ENCODE measurements at places on chromosomes 16 and 17. TPM values are rescaled to one million over a fixed set of nuclear protein-coding genes. Genes with fewer than 3 reads are reported as not detected.

The KRTAP1-1 gene
- not detected for total RNA-seq

DNA sequence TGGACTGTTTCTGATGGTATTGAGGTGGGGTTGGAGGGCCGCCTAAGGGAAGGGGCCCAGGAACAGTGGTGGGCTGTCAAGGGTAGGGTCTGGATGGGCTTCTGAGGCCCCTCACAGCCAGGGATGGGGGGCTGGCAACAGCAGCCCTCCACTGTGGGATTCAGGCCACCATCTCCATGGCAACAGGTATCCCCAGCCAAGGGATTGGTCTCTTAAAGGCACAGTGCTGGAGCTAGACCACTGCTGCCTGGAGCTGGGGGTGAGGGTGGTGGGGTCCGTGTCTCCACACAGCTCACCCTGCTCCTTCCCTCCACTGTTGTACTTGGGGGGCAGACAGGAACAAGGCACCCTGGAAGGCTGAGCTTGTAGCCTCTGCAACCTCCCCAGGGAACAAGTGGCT lies 41.8 kb downstream of the PSME3IP1 start:
- no peaks in the 10 kb centered on the region for H3K27me3 ChIP-seq
- H3K36me3 ChIP-seq = no peaks in the 10 kb centered on the region
- peak overlapping the region; percentile 57 for H3K27ac ChIP-seq

DNA sequence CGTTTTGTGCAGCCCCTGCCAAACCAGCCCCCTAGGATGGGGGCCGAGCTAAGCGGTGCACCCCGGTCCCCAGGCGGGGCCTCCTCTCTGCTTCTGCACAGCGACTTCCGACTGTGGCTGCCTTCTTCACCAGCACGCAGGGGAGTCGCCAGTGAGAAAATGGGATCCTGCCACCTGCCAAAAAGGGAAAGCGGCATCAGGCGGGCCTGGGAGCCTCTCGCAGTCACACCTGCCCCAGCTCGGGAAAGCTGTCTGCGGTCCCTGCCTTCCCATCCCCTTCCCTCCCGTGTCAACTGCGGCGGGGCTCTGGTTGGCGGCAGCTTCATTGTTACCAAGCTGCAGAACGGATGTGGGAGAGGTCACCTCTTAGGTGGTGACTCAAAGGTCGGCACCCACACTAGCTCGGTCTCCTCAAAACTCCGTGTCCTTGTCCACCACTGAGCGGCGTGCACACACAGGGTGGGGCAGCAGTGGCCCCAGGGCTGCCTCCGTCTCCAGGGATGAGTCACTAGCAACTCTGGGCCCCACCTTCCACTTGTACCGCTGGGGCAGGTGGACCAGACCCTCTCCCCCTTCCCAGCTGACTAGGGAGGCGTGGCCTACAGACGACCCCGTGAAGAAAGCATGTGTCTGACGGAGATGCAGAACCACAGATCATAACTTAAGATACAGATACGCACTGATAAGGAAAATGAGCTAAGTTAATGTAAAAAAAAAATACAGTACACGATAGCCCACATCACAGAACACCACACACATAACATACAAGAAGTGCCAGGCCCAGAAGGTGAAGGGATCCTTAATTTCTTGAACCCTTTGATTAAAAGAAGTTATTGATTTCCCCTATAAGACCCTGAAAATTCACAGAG lies 1.5 kb upstream of the PCYT2 start:
- no peak overlapping the region for H3K4me3 ChIP-seq
- H3K27me3 ChIP-seq = no peaks in the 10 kb centered on the region
- peaks cover 20% of the 10 kb centered on the region for H3K4me1 ChIP-seq
- DNase-seq = peak; percentile 79
- no peak overlapping the region for H3K27ac ChIP-seq

DNA sequence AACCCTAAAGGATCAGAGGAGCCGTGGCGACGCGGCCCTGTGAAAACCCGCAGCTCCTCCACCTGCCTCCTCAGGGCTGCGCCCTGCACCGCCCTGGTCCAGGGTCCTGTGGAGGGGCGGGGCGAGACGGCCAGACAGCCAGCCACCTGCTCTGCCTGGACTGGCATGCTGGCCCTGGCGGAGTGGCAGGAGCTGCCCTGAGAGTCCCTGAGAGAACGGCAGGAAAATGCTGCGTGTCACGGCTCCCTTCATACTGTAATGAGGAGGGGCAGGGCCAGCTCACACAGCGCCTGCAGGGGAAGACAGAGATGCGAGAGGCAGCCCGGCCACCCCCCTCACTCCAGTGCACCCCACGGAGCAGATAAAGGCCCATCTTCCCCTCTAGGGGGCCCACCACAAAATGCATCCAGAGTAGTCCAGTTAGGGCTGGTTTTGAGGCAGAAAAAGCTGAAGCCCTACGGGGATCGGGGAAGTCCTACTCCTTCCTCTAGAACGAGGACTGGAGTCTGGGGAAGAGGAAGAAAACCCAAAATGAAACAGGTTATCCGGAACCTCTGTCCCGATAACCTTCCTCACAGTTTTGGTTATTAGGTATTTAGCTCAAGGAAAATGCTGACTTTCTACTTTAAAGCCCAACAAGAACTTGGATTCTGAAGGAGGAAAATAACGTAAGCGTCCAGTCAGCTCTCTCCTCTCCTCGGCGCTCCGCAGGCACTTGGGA lies 97.6 kb upstream of the DNAH17 start:
- H3K4me3 ChIP-seq = no peak overlapping the region
- H3K27me3 ChIP-seq = no peaks in the 10 kb centered on the region
- H3K36me3 ChIP-seq = peaks cover 70% of the 10 kb centered on the region
- peak; percentile 64 for DNase-seq
- peaks cover 10% of the 10 kb centered on the region for H3K4me1 ChIP-seq
- no peak overlapping the region for H3K27ac ChIP-seq

DNA sequence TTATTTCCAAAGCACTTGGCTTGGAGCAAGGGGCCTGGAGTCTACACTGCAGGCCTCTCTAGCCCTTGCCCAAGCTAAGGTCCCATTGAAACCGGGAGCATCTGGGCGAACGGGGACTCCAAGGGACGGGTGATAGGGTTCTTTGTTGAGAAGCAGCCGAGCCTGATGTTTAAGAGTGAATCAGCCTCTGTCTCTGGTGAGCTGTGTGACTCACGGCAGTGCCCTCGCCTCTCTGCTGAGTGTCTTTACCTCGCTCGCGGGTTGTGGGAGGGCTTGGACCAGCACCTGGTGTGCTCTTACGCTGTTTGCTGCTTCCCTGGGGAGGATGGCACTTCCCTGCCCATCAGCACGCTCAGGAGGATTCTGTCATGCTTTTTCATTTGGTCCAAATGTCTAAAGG lies 1.3 kb downstream of the HGS start:
- peaks cover 60% of the 10 kb centered on the region for H3K4me1 ChIP-seq
- H3K27me3 ChIP-seq = no peaks in the 10 kb centered on the region
- no peak overlapping the region for H3K27ac ChIP-seq
- peaks cover 57% of the 10 kb centered on the region for H3K36me3 ChIP-seq
- peak overlapping the region; percentile 100 for H3K4me3 ChIP-seq
- DNase-seq = no peak

DNA sequence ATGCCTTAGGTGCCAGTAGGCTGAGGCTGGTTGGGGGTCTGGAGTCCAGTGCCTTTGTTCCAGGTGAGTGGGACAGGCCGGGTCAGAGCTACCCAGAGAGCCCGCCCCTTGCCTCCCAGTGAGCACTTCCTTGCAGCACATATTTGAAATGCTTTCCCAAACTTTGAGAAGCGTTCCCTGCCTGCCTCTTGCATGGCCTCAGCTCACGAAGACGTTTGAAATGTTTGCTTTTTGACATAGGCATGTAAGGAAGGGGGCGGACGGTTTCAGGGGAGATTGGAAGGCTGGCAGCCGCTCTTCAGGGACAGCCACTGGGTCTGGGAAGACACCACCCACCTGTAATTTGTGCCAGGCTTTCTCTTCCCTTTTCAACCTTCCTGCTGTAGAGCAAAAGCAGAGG lies 5.1 kb upstream of the FOXL1 start:
- no peak for DNase-seq
- H3K4me1 ChIP-seq = peaks cover 13% of the 10 kb centered on the region
- H3K36me3 ChIP-seq = no peaks in the 10 kb centered on the region
- no peaks in the 10 kb centered on the region for H3K27me3 ChIP-seq
- no peak overlapping the region for H3K27ac ChIP-seq
- no peak overlapping the region for H3K4me3 ChIP-seq

All from spleen (tissue), 13 donors.